ENCODE measurements at places on chromosomes 3 and 15.

- H3K4me1 ChIP-seq = peaks cover 3% of the 10 kb centered on the region
- DNase-seq = no peak
- H3K27me3 ChIP-seq = peaks cover 19% of the 10 kb centered on the region
- H3K4me3 ChIP-seq = no peak overlapping the region
- no peak overlapping the region for H3K27ac ChIP-seq
These were observed 252.0 kb upstream of the PROK2 start for GRCh38 chr3:72036899-72037298.

DNA sequence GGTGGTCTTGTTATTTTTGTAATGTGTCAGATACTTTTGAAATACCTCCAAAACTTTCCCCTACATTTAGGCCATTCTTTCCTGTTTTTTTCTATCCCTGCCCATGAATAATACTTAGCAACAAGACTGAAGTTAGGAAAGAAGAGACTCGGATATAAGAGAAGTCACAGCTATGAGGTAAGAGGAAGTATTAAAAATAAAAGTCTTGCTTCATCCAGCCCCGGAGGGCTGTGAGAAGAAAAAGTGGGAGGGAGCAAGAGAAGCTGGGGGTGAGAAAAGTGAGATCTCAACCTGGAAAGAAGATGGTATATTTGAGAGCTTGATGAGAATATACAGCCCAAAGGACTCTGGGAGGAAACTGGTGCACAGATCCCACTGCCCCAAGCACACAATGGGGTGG, 213.5 kb upstream of the CDIN1 start:
- H3K36me3 ChIP-seq = no peaks in the 10 kb centered on the region
- peaks cover 6% of the 10 kb centered on the region for H3K27me3 ChIP-seq
- no peak for DNase-seq
- no peaks in the 10 kb centered on the region for H3K4me1 ChIP-seq
- no peak overlapping the region for H3K27ac ChIP-seq

GRCh38 chr3:18232317-18232716, 192.8 kb downstream of the SATB1 start:
- H3K27ac ChIP-seq = no peak overlapping the region
- DNase-seq = no peak
- no peak overlapping the region for H3K4me3 ChIP-seq
- H3K4me1 ChIP-seq = no peaks in the 10 kb centered on the region
- no peaks in the 10 kb centered on the region for H3K27me3 ChIP-seq
- H3K36me3 ChIP-seq = no peaks in the 10 kb centered on the region

- H3K4me1 ChIP-seq = peaks cover 31% of the 10 kb centered on the region
- peaks cover 20% of the 10 kb centered on the region for H3K27me3 ChIP-seq
- no peak overlapping the region for H3K27ac ChIP-seq
- DNase-seq = peak; percentile 84
- no peak overlapping the region for H3K4me3 ChIP-seq
- no peaks in the 10 kb centered on the region for H3K36me3 ChIP-seq
These were observed 101.5 kb downstream of the FBLN2 start for GRCh38 chr3:13650210-13651056.

DNA sequence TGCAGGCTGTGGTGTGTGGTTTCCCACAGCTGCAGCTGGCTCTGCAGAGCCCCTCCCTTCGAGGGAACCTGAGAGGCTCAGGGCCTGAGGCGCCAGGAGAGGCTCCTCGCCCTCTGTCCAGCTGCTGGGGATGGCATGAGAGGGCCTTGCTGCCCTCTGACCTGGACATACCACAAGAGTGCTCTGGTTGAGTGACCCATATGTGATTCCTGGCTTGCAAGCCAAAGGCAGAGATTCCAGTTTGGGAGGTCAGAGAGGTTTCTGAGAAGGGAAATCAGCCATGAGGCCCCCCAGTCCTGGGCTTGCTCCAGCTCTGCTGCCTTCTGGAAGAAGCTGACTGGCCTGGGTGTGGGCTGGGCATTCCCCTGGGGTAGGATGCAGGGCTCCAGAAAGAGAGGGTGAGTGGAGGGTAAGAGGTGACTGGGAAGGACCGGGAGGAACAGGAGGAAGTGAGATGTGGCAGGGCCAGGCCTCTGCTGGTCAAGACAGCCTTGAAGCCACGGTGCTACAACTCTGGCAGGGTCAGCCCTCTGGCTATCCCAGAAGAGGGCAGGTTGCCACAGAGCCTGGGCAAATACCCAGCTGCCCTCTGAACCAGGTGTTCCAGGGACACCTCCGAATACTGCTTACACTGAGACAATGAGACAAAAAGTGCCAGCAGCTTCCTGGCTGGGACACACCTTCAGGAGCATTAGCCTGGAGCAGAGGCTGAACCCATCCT, 16.0 kb upstream of the SRP14 start:
- peaks cover 68% of the 10 kb centered on the region for H3K4me1 ChIP-seq
- peak; percentile 50 for DNase-seq
- H3K4me3 ChIP-seq = peak overlapping the region; percentile 19
- no peaks in the 10 kb centered on the region for H3K27me3 ChIP-seq
- peaks cover 12% of the 10 kb centered on the region for H3K36me3 ChIP-seq
- H3K27ac ChIP-seq = peak overlapping the region; percentile 79

GRCh38 chr3:47108546-47108945, 55.4 kb downstream of the SETD2 start:
- H3K4me1 ChIP-seq = peaks cover 4% of the 10 kb centered on the region
- H3K27me3 ChIP-seq = no peaks in the 10 kb centered on the region
- no peak overlapping the region for H3K4me3 ChIP-seq

DNA sequence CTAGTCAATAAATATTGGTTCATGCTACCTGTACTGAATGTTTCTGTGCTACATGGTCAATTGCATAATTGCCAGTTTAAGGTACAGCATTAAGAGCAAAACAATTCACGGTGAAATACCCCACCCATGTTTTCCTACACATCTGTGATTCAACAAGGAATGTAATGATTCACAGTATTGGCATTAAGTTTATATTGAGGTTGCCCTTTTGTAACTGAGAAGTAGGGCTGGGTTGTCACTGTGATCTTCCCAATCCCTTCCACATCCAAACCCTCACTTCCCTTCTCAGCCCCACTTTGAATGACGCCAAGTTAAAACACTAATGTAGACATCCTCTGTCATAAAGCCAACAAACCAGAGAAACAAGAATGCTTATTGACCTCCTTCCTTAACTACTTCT, 112.0 kb upstream of the TJP1 start:
- H3K4me1 ChIP-seq = no peaks in the 10 kb centered on the region
- H3K27me3 ChIP-seq = peaks cover 28% of the 10 kb centered on the region
- no peak for DNase-seq
- H3K36me3 ChIP-seq = no peaks in the 10 kb centered on the region
- H3K27ac ChIP-seq = no peak overlapping the region
- H3K4me3 ChIP-seq = no peak overlapping the region

DNA sequence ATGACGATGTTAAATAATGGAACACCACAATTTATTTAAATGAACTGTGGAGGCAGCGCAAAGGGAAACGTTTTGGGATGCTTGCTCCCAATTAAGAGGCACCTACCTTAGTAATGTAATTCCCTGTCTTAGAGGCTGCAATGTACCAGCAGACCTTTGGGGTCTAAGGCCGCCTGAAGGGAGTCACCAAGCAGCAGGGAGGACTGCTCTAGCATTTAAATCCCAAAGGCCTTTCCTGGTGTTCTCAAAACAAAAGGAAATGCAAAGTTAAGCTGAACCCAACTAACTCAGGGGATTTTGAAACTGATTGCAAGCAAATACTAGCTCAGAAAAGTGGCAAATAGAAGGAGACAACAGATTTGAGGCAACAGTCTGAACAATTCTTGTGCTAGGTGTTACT, 510.8 kb downstream of the GABRG3 start:
- no peaks in the 10 kb centered on the region for H3K36me3 ChIP-seq
- no peaks in the 10 kb centered on the region for H3K27me3 ChIP-seq
- no peak overlapping the region for H3K4me3 ChIP-seq
- H3K27ac ChIP-seq = no peak overlapping the region

- H3K4me3 ChIP-seq = no peak overlapping the region
- H3K4me1 ChIP-seq = peaks cover 2% of the 10 kb centered on the region
- H3K27ac ChIP-seq = no peak overlapping the region
- H3K27me3 ChIP-seq = no peaks in the 10 kb centered on the region
- H3K36me3 ChIP-seq = peaks cover 2% of the 10 kb centered on the region
These were observed 38.8 kb downstream of the TM2D3 start for GRCh38 chr15:101613130-101614000.

DNA sequence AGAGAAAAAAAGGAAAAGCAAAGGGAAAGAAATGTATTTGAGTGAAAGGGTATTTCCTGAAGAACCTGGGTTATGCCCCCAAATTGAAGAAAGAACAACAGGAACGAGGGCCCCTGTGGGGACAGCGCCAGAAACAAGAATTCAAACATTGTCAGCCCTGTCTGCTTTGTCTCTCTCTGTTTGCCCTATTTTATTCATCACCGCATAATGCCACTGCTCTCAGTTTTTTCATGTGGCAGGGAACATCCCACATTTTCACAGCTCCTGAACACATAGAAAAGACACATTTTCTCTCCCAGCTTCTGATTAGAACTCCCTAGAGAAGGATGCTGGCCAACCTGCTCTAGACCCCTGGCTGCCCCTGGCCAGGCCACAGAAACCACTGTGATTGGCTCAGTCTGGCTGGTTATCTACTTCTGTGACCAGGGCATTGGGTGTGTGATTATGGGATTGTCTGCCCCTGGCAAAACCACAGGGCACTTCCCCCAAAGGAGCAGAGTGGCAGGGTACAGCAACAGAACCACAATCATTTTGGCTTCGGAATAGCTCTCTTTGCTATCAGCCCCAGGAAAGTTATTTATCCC, 31.3 kb upstream of the CCDC54 start:
- DNase-seq = no peak
- no peak overlapping the region for H3K27ac ChIP-seq
- no peak overlapping the region for H3K4me3 ChIP-seq
- H3K36me3 ChIP-seq = no peaks in the 10 kb centered on the region

- H3K4me3 ChIP-seq = no peak overlapping the region
- DNase-seq = no peak
- H3K36me3 ChIP-seq = no peaks in the 10 kb centered on the region
- H3K27me3 ChIP-seq = peaks cover 18% of the 10 kb centered on the region
- no peak overlapping the region for H3K27ac ChIP-seq
These were observed 30.1 kb upstream of the PLOD2 start for GRCh38 chr3:146191051-146191450.

DNA sequence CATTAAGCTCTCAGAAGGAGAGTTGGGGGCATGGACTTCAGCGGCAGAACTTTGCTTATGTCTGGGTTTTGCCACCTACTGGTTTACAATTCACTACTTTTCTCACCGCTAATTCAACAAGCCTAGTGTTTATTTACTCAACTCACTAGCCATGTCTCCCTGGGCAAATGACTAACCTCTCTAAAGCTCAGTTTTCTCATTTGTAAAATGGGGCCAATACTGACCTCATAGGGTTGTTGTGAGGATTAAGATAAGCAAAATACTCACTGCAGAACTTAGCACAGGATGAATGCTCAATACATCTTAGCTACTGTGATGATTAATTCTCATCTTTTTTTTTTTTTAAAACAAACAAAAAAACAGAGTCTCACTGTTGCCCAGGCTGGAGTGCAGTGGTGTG, 106.3 kb downstream of the CADPS start:
- no peaks in the 10 kb centered on the region for H3K4me1 ChIP-seq
- DNase-seq = no peak
- no peak overlapping the region for H3K27ac ChIP-seq
- no peaks in the 10 kb centered on the region for H3K27me3 ChIP-seq
- no peak overlapping the region for H3K4me3 ChIP-seq
- H3K36me3 ChIP-seq = no peaks in the 10 kb centered on the region

- DNase-seq = no peak
- peaks cover 14% of the 10 kb centered on the region for H3K36me3 ChIP-seq
- no peaks in the 10 kb centered on the region for H3K27me3 ChIP-seq
- no peak overlapping the region for H3K4me3 ChIP-seq
- no peaks in the 10 kb centered on the region for H3K4me1 ChIP-seq
- no peak overlapping the region for H3K27ac ChIP-seq
These were observed 30.8 kb upstream of the ARF4 start for GRCh38 chr3:57627976-57628375.

DNA sequence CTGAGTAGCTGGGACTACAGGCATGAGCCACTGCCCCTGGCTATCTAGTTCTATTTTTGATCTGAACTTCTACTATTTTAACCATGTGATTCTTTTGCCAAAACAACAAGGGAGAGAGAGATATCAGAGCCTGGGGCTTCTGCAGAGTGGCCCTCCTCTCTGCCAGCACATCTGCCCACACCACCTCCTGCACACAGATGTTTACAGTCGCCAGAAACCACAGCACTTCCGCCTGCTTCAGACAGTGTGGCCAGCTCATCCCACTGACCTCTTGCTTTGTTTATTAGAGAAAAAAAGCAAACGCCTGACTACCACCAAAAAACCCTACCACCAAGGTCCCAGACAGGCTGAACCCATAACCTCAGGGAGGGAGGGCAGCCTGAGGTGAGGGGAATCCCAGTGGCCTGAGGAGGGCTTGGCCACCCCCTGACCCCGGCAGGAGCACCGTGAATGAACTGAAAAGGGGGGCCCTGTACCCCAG, 85.9 kb upstream of the ABHD2 start:
- peaks cover 6% of the 10 kb centered on the region for H3K27me3 ChIP-seq
- no peaks in the 10 kb centered on the region for H3K36me3 ChIP-seq
- no peak overlapping the region for H3K4me3 ChIP-seq

DNA sequence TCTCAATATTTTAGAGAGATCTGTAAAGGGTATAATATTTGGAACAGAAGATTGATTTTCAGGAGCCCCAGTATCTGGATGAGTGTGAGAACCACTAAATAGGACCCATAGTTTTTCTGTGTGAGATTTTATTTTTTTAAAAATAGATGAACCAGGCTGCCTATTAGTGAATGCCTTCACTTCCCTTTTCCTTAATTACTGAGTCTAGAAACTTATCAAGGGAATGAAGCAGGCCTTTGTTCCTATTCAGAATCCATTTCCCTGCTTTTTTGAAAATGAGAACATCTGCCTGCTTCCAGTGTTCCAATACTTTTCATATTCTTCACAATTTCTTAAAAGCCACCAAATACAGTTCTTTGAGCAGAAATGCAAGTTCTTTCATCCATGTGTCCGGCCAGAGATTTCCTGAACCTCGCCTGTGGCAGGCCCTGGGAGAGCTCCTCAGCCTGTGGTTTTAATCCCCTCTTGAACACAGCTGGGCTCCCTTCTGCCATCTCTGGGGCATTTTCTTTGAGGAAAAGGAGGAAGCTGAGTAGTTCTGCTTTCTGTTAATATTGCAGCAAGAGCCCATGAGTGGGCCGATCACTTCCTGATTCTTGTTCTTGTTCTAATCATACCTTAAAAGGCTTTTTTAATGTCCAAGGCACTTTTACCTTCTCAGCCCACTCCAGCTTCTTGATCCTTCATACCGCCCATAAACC, 4.7 kb downstream of the EHD4 start:
- H3K27ac ChIP-seq = no peak overlapping the region
- H3K27me3 ChIP-seq = no peaks in the 10 kb centered on the region
- peaks cover 21% of the 10 kb centered on the region for H3K36me3 ChIP-seq
- peaks cover 50% of the 10 kb centered on the region for H3K4me1 ChIP-seq

Data from activated naive CD8-positive, alpha-beta T cell treated with anti-CD3 and anti-CD28 coated beads for 36 hours (primary cell).